ENCODE measurements at places on chromosomes 2 and 18.

DNA sequence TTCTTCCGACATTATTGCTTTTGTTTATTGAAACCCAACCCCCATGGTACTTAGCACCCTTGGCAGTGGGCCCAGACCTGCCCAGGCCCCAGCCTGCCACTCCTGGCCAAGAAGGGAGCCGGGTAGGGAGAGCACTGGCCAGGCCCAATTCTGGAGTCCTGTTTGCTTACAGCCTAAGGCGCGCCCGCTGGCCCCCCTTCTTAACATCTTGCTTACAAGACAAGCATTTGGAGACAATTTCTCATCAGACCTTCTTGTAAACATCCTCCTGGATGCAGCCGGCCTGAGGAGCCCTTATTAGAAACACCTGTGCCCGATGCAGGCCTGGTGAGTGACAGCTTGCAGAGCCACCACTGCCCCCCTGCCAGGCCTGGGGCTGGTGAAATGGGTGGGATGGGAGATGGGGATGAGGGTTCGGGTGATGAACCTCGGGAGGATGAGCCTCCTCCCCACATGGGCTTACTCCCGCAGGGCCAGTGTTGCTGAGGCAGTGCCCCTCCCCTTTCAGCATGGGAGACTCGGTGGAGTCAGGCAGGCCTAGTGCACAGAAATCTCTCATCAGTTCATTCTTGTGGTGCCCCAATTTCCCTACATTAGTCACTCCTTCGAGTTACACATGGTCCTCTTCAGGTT, 217.5 kb downstream of the CYP26B1 start:
- DNase-seq, result no peak

DNA sequence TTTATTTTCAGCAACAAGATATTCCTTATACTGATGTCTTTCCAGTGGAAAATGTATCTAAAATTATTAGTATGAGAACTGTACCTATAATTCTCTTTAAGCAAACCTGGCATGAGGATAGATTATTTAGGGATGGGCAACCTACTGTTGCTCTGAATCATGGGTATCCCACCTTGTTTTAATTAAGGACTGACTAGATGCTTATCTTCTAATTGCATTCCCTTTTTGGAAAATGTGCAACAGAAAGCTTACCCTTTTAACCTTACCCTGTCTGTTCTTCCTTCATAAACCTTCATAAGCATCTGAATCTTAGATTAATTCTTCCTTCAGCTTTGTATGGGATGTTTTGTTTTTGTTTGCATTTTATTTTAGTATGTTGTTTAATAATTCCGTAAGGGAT, 110.3 kb downstream of the TAF4B start:
- no peak for DNase-seq

DNA sequence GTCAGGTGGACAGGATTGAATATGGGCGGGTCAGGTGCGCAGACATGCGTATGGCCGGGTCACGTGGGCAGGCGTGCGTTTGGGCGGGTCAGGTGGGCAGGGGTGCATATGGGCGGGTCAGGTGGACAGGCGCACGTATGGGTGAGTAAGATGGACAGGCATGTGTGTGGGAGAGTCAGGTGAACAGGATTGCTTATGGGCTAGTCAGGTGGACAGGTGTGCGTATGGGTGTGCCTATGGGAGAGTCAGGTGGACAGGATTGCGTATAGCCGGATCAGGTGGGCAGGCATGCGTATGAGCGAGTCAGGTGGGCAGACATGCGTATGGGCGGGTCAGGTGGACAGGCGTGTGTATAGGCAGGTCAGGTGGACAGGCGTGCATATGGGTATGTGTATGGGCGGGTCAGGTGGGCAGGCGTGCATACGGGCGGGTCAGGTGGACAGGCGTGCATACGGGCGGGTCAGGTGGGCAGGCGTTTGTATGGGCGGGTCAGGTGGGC, 30.3 kb upstream of the KLF11 start:
- DNase-seq, result no peak

DNA sequence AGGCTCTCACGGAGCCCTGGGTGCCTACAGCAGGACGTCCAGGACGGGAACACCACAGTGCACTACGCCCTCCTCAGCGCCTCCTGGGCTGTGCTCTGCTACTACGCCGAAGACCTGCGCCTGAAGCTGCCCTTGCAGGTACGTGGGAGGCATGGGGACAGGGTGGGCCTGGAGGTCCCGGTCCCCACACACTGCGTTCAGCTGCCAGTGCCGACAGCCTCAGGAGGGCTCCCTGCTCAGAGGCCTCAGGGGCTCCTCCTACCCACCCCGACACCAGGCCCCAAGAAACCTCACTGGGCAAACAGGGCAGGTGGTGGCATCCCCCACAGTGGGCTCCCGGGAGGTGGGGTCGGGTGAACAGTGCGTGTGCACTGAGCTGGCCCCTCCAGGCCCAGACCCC, 10.8 kb downstream of the ANO7 start:
- no peak for DNase-seq

DNA sequence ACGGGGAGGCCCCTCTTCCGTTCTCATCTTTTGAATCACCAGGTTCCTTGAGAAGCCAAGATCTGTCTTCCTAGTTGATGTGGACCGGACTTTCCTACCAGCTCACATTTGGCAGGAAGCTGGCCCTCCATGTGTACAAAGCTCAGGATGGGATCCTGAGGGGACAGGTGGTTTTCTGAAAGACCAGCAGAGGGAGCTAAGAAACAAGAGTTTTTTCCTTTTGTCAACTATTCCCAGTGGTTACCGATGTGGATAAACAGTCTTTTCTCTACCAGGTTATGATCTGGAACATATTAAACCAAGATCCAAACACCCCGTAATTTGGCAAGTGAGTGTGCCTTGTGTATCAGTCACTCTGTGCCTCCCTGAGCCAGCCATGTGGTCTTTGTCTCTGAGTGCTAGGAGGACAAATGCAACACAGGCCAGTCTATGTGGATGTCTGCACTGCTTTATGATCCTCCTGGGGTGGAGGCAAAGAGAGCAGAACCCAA, 25.1 kb upstream of the ARHGAP25 start:
- DNase-seq, result peak; percentile 80

DNA sequence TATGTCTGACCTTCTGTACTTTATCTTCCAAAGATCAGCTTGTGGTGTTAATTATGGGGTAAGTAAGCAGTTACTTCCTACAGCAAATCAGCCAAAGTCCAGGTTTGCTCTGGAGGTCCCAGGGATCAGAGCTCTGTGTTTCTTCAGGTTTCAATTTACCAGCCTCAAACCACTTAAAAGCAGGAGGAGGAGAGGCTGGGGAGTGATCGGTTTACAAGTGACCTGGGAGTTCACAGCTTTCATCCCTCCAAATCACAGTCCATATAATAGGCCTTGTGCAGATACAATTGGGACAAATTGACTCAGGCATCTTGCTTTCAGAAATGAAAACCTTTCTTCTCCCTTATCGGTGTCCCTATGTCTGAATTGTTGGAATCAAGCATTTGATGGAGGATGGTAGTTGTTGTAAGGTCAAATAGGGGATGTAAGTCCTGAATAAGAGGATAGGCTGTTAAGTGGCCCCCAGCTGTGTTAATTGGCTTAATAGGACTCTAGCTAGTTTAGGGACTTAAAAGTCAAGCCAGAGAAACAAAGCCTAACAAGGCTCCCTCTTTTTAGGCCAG, 188.0 kb upstream of the NT5C1B start:
- peak; percentile 92 for DNase-seq

DNA sequence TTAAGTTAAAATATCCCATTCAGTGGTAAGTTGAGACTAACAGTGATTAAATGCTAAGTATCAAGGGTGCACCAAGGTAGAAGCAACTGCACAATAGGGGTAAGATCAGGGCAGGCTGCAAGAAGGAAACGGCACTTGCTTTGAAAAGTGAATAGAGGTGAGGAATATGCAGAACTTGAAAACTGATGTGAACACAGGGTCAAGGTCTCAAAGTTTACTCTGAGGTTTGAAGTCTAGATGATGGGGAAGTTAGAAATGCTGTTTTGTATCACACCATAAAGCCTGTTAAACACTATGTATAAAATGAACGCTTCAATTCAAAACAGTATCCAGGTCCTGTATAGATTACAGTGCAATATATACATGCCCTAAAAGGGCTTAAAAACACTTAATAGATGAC, 50.8 kb downstream of the GRB14 start:
- DNase-seq, result peak; percentile 11

GRCh38 chr2:16245481-16246054, 305.2 kb downstream of the MYCN start:
- DNase-seq, result no peak

GRCh38 chr2:172480301-172481218, 53.2 kb downstream of the ITGA6 start:
- DNase-seq, result no peak
